ENCODE measurements at places on chromosomes 2 and 18. TPM values are rescaled to one million over a fixed set of nuclear protein-coding genes. Genes with fewer than 3 reads are reported as not detected.

The GNLY gene
- 24.1 TPM for total RNA-seq

DNA sequence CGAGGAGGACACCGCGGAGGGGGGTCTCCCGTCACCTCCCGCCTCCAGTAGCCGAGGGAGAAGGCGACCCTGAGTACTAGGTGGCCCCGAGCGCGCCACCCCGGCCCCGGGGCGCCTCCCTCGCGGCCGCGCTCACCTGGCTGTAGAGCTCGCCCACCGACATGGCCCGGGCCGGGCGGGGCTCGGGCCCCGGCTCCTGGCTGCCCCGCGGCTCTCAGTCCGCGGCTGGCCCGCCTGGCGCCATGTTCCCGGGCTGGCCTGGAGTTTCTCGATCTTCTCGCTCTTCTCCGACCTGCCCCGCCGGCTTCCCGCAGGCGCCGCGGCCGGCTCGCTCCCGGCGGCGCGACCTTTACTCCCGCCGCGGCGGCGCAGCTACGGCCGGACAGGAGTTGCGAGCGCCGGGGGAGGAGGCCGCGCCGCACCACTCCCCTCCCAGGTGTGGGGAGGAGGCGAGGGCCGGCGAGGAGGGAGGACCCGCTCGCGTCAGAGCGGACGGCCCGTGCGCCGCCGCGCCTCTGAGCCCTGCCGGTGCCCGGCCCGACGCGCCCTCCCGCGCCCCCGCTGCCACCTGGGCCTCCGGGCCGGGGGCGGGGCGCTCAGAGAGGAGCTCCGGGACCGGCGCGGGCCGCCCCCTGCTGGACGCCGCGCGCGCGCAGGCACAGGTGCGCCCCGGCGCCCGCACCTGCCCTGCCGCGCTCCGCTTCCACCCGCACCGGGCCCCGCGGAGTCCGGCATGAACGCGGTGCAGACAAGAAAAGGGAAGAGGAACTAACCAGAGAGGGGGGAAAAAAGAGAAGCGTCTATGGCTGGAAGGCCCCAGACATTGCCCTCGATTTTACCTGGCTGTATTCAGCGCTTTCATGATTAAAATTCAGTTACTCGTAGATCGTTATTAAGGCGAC lies at the start of gene MYO5B:
MYO5B (minus strand) TSS at position 517 of the 902 bp plus-strand sequence; CDS start at position 163, 354 bp downstream.
- peak; percentile 84 for DNase-seq

DNA sequence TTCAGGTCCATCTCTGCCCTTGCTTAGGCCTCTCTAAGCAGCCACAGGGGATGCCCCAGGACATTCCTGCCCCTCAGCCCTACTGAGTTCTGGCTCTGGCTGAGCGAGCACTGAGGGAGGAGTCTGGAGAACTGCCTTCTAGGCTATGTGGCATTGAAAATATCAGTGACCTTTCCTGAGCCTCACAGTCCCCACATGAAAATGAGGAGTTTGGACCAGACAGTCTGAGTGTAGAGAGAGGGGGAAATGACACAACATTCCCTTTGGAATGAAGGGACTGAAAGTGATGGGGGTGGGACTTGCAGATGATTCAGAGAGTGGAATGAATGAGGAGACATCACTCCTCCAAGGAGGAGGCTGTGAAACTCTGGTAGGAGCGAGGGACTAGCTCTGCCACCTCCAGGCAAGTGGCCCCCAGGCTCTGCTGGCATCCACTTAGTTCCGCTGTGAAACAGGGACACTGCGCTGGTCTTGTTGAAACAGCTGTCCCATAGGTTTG lies 8.0 kb downstream of the TNS1 start:
- DNase-seq = no peak

The TMEM178A gene
- total RNA-seq = 2.1 TPM

The STPG4 gene
- 0.52 TPM for total RNA-seq

The METTL8 gene
- total RNA-seq = 11.5 TPM

The ACYP2 gene
- total RNA-seq = 14.3 TPM

The PARD6G gene
- 4.4 TPM for total RNA-seq
